ENCODE measurements at places on chromosomes 4 and X. TPM values are rescaled to one million over a fixed set of nuclear protein-coding genes. Genes with fewer than 3 reads are reported as not detected.

PNMA5 gene
- 0.07 TPM for polyA plus RNA-seq

RAB33A gene
- polyA plus RNA-seq, result 0.62 TPM

MGAT4D gene
- not detected for polyA plus RNA-seq

- DNase-seq, result no peak
Observed at GRCh38 chrX:130728208-130728607, 174.8 kb downstream of the ENOX2 start.

DNA sequence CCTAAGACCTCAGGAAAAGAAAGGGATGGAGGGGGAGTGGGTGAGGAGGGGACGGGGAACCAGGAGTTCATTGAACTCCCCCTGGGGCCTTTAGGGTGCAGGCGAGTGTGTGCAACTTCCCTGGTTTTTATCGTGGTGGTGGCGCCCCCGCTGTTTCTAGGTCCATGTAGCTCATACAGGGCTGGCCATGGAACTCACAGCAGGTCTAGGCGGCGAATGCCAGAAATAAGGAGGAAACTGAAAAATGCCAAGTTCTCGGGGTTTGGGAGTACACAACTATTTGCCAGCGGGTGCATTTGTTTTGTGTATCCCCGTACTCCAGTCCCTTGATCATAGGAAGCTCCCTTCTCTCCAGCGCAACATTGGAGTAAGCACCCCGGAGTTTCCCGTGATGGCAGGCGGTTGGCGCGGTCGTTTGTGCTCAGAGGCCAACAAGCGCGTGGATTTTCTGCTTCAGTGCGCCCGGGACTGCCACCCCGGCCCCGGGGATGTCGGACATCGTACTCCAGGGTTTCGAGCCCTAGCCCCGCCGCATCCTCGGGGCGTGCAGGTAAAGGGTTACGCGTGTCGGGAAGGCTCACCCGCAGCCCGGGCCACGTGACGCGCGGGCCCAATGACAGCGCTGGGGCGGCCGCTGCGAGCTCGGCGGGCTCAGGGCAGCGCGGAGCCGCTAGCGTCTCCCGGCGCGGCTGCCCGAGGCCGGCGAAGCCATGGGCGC lies 208.9 kb downstream of the NWD2 start:
- peak; percentile 59 for DNase-seq

GRCh38 chrX:153800746-153801145 lies 6.3 kb downstream of the SSR4 start:
- no peak for DNase-seq

All from left lung (tissue), 14 donors.